ENCODE measurements at places on chromosomes 11 and 22.
A peak's percentile ranks its signal among the peaks of the same experiment; 100 is the strongest.

GRCh38 chr11:2537896-2538724, 93.3 kb downstream of the KCNQ1 start:
- DNase-seq = no peak

DNA sequence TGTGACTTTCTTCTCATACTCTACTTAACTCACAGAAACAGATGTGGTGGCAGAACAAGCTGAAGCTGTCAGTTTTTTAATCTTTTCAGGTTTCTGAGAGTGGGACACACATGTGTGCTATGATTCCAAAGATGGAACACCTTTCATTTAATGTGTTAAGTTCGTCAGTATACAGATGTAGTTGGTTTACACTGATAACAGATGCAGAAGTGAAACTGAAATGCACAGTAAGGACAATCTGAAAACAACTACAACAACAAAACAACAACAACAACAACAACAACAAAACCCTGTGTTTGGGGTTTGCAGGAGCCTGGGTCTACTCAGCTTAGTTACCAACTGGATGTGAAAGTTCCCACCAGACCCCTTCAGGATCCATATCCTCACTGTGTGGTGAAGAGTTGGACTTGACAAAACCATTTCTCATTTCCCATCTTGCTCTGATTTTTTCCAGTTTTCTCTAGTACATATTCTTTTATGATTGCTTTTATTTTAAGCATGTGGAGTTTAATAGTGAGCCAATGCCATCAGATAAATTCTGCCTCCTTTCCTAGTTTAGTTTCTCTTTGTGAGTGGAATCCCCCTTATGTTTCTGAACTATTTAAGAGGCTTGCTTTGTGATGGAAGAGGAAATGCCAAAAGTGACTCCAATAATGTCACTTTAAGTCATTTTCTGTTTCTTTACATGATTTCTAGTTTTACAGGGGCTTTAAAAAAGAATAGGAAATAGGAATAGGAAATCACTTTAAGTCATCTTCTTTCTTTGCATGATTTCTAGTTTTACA, 47.8 kb downstream of the ARHGAP42 start:
- DNase-seq = no peak

DNA sequence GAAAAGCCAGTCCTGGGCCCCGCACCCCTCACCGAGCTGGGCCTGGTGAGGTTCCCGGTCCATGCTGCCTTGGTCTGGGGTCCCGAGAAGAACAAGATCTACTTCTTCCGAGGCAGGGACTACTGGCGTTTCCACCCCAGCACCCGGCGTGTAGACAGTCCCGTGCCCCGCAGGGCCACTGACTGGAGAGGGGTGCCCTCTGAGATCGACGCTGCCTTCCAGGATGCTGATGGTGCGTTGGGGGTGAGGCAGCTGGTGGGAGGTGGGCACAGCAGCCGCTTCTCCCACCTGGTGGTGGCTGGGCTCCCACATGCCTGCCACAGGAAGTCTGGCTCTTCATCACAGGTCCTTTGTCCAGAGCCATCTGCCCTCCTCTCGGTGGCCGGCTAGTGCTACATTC, 4.5 kb upstream of the SMARCB1 start:
- DNase-seq = no peak

- DNase-seq = peak; percentile 19
Measured at GRCh38 chr11:45692808-45693453, 27.5 kb upstream of the CHST1 start.

DNA sequence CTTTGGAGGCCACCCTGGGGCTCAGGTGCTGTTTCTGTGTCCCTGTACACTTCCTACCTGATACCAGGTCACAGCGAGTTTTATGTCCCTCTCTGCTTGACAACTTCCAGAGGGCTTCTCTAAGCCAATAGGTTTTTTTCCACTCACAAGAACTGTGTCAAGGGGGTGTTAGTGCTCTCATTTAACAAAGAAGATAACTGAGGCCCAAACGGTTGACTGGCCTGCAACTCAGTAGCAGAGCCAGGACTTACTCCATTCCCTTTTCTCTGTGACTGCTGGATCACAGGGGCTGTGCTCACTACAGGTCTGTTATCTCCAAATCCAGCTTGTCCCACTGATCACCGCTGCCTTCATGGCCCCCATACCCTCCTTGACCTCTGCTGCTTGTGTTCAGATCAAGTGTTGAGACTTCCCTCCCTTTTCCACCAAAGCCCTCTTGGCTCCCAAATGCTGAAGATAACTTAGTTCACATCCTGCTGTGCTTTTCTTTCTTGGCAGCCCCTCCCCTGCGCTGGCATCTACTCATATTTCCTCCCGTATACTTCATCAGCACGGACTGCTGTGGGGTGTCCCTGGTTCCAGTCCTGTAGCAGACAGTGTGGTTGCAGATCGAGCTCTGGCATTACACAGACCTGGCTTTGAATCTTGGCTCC, 41.3 kb downstream of the POU2F3 start:
- peak; percentile 20 for DNase-seq

GRCh38 chr11:76392870-76393269, 11.7 kb downstream of the GVQW3 start:
- peak; percentile 53 for DNase-seq

GRCh38 chr11:28632338-28632737, 524.1 kb downstream of the METTL15 start:
- no peak for DNase-seq

GRCh38 chr22:41479671-41480396, 10.9 kb downstream of the ACO2 start:
- no peak for DNase-seq

- peak; percentile 49 for DNase-seq
Measured at GRCh38 chr11:44823006-44823405, 96.2 kb downstream of the TSPAN18 start.

DNA sequence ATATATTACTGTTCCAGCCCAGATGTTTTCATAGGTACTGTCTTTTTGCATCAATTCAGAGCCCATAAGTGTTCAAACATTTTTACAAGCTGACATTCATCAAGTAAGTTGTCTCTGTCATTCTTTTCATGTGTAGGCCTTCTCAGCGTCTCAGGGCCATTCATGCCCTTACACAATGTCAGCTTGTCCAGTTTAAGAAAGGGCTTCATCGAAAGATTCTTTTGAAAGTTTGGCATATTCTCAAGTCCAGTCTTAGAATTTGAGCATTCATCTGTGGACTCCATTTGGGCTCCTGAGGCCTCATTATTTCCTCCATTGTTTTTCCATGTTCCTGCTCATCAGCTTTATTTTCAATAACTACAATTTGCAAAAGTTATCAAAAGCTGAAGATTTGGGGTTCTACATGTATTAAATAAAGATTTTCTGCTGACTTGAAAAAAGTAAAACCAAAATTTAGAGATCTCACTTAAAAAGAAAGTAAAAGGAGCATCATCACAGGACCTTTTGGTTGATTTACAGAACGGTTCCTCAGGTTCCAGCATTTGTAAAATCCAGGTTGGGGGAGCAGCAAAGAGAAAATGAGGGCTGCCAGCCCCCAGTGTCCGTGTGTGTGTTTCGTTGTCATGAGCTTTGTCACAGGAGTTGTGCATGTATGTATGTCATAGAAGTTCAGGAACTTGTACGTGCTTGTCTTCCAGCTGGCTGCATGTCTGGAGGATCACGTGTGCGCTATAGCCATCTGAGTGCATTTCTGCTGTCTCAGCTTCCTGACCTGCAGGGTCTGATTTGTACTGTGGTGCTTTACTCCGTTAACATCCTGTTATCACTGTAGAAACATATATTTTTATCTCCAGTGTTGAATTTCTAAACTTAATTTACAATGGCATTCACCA, 15.6 kb downstream of the MOV10L1 start:
- peak; percentile 86 for DNase-seq

DNA sequence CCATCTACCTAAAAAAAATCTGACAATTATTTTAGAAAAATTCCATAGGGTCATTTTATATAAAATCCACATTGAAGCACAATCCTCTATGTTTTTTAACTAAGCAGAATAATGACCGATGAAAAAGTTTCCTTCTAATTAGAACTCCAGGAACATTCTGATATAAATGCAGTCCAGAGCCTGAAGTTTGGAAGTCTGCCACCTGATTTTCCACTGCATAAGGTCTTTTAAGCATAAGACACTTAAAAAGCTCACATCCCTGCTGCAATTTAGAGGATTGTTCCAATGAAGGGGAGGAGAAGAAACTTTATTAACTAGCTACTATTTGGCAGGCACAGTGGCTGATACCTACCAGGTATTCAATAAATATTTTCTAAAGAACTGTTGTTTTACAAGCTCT, 570.3 kb upstream of the ANO5 start:
- no peak for DNase-seq

DNA sequence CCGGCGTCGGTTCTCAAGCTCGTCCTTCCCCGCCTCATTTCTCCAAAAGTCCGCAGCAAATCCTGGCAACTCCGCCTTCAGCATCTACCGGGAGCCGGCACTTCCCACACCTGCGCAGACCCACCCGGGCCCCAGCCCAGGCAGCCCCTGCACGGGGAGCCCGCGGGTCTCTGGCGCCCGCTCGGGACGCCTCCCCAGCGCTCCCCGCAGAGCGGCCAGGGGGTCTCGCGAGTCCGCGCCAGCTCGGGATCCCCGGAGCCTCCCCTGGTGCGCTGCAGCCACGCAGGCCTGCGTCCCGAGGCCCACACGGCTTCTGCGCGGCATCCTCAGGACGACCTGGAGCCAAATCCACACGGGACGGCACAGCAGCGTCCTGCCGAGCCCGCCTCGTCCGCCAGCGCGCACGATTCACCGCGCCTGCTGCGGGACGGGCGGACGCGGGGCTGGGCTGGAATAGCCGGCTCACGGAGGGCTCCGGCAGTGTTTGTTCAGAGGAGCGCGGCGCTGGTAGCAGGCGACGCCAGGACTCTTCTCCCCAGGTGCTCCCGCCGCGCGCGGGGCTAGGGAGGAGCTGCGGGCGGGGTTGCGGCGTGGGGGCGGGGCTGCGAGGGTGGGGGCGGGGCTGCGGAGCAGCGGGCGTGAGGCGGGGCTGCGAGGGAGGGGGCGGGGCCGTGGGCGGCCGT, 816 bp upstream of the PHRF1 start:
- no peak for DNase-seq

- DNase-seq = no peak
Measured at GRCh38 chr11:92861634-92862033, 107.8 kb upstream of the MTNR1B start.

GRCh38 chr22:39130892-39131855, 21.3 kb downstream of the CBX7 start:
- no peak for DNase-seq

DNA sequence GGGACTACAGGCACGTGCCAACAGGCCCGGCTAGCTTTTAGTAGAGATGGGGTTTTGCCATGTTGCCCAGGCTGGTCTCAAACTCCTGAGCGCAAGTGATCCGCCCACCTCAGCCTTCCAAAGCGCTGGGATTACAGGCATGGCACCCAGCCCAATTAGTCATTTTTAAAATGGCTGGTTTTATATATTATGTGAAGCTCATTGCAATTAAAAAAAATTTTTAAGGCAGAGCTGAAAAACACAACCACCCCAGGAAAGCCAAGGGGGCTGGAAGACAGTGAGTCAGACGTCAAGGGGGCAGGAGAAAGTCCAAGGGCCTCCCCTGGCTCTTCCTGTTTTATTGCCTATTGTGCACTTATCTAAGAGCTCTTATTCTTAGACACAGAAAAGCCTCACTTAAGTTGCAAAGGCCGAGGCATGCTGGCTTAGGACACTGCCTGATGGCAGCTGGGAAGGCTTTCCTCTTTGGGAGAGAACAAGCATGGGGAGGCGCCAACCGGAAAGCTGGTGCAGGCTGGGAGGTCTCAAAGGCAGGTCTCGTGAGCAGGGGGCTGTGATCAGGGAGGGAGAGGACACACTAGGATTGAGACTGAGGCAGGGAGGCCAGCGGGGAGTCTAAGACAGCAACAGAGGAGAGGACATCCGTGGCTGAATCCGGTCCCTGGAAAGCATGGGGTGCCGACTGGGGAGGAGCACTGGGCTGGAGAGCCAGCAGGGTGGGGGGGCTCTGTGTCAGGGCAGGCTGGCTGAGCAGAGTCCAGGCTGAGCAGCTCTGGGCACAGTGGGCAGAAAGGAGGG, 11.1 kb upstream of the OSM start:
- DNase-seq = peak; percentile 79

DNA sequence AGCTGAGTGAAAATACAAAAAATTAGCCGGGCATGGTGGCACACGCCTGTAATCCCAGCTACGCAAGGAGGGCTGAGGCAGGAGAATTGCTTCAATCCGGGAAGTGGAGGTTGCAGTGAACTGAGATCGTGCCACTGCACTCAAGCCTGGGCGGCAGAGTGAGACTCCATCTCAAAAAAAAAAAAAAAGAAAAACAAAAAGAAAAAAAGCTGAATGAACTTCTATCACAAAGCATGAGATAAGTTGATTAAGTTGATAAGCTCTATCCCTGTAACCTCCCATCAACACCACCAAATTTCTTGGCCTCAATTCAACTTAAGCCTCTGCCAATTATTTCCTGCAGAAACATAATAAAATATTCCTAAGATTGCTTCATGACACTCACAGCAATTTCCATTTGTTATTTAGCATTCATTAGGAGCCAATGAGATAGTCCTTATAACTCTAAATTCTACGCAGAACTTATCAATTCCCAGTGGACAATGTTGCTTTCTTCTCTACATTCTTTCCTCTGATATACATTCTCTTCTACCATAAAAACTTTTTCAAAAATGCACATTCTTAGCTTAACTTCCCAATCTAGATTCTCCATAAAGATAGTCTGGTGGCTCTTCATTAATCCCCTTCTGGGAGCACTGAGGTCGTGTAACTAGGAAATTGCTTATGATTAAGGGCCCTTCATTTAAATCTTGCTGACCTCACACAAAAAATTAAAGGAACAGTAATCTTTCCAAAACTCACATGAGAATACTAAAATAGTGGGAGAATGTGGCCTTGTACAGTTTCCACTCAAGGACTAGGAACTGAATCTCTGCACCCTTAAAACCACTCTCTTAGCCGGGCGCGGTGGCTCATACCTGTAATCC, 2.9 kb downstream of the AMBRA1 start:
- no peak for DNase-seq

DNA sequence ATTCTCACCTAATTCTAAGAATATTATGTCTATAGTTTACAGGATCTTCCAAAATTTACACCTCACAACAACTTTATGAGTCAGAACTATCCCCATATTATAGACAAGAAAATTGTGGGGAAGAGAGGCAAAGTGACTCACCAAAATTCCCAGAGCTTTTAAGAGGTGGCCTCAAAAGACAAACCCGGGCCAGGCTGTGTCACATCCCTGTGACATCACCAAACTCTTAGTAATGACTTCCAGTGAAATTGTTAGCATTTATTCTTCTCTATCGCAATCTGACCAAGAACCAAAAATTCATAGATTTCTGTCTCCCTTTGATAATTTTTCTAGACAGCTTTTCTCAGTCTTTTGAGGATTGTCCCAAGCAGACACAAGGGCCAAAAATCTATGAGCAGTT, 134.3 kb downstream of the SNX19 start:
- no peak for DNase-seq

- DNase-seq = no peak
Measured at GRCh38 chr11:62689421-62690183, at the start of gene LRRN4CL. Gene LRRN4CL, minus strand, starts transcription at chr11:62689530. Its CDS starts 1,022 bp downstream, at chr11:62688508.
